ENCODE measurements at places on chromosomes 7 and 10.

DNA sequence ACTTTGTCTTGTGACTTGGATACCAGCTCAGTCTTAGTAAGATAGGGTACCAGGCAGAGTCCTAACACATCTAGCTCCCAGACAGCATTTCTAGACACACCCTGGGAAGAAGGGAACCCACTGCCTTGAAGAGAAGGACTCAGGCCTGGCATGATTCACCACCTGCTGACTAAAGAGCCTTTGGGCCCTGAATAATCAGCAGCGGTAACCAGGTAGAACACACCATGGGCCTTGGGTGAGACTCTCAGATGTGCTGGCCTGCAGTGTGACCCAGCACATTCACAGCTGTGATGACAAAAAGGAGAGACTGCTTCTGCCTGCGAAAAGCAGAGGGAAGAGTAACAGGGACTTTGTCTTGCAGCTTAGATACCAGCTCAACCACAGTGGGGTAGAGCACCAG lies 10.4 kb upstream of the TNKS2 start:
- no peak for DNase-seq

- DNase-seq: no peak
Observed at GRCh38 chr7:47698386-47698785, 116.5 kb upstream of the TNS3 start.

DNA sequence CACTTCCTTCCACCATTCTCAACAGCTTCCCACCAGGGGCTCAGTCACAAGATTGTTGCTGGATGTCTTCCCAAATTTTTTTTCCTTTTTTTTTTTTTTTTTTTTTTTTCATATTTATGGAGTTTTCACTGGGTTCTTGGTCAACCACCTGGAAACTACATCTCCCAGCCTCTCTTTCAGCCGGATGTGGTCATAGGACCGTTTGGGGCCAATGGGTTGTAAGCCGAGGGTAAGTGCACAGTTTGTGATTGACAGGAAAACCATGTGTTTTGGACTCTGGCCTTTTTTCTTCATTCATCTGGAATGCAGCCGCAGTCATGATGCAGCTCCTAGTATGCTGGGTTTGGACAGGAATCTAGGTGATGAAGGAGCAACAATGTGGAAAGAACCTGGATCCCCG lies 337.1 kb upstream of the FOXK1 start:
- DNase-seq: no peak

- no peak for DNase-seq
Observed at GRCh38 chr7:41448104-41448503, 254.8 kb downstream of the INHBA start.

- no peak for DNase-seq
Observed at GRCh38 chr10:86992929-86993328, 24.6 kb downstream of the ADIRF start.

Measured in kidney capillary endothelial cell (primary cell).